ENCODE measurements at places on chromosomes 3 and 15.

GRCh38 chr15:101232677-101233076 is 19.2 kb downstream of the CHSY1 start:
- DNase-seq = no peak

- DNase-seq = no peak
Observed at GRCh38 chr15:51758645-51759044, 7.2 kb downstream of the TMOD2 start.

- no peak for DNase-seq
Observed at GRCh38 chr3:13037458-13038117, 35.6 kb downstream of the IQSEC1 start.

GRCh38 chr3:24830230-24831152 is 335.8 kb upstream of the THRB start:
- DNase-seq = no peak

- no peak for DNase-seq
Observed at GRCh38 chr3:67559029-67559605, 95.3 kb downstream of the SUCLG2 start.

DNA sequence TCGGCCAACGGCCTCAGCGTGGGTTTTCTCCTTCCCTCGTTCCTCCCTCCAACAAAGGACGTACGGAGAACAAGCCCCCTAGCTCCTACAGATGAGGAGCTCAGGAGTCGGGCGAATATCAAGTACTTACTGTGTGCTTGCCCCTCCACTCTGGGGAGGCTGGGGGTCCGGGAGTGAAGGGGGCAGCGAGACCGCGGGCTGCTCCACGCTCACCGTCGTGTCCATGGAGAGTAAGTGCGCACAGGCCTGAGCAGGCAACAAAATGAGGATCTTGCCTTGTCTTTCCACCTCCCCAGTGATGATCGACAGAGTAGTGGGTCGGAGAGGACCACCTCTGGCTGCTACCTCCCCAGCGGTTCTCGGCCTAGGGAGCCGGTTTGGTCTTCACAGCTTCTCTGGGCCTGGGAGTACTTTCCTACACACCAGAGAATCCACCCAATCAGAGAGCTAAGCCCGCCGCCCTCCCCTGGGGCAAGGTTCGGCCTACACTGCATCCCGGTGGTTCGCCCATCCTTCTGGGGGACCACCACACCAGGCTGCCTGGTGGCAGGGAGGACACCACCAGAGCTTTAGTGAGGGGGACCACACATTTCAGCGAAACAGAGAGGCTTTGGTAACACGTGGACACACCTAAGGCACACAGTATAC is 603 bp upstream of the TRANK1 start:
- DNase-seq = no peak

DNA sequence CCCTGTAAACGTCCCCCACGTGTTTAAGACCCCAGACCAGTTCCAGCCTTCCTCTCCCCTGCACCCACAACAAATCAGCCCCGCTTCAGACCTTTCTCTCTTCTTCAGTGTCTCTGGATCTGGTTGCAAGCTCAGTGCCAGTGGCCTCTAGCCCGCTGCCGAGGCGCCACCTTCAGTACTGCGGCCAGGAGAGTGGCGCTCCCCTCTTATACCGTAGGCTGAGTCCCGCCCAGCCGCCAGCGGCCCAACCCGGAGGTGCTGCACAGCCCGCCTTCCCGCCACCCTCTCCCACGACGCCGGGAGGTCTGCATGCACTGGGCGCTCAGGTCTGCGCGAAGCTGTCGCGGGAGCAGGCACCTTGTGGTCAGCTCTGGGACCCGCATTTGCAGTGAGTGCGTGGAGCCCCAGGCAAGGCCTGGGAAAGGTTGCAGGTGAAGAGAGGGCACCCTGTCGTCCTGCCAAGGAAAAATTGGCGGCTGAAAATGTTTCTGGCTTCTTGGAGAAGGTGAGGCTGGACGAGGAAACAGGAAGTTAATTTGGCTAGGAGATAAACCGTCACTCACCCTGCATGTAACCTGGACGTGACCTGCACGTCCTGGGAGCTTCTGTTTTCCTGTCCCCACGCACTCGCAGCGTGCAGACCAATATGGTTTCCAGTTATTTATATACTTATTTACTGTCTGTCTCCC is at the start of gene C2CD4B:
TSS of gene C2CD4B (minus strand) at position 182 of the 689 bp plus-strand sequence. CDS start 301 bp downstream, outside the sequence.
- no peak for DNase-seq

DNA sequence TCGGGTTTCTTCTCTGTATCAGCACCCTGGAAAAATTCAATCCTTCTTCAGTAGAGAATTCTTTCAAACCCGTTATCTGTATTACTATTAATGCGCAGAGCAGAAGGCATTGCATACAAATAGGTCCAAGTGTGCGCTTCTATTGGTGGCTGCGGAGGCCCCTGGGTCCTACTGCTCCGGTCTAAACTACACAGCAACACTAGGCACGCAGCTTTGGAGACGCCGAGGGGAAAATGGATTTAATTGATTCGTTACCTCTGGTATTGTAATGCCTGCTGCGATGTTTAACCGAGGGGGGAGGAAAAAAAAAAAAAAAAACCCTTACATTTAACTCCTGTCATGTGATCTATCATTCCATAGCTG is at the start of gene ROBO1:
TSS of gene ROBO1 (minus strand) at position 94 of the 363 bp plus-strand sequence.
- no peak for DNase-seq

Data from suppressor macrophage treated with lipopolysaccharide for 1 hour (primary cell).